ENCODE measurements at places on chromosomes 7 and 10.

- no peak overlapping the region for H3K27ac ChIP-seq
- no peak for DNase-seq
- H3K36me3 ChIP-seq: no peaks in the 10 kb centered on the region
- H3K4me1 ChIP-seq: peaks cover 25% of the 10 kb centered on the region
- no peaks in the 10 kb centered on the region for H3K27me3 ChIP-seq
- no peak overlapping the region for H3K4me3 ChIP-seq
Measured at GRCh38 chr7:148410905-148411304, 179.7 kb upstream of the C7orf33 start.

DNA sequence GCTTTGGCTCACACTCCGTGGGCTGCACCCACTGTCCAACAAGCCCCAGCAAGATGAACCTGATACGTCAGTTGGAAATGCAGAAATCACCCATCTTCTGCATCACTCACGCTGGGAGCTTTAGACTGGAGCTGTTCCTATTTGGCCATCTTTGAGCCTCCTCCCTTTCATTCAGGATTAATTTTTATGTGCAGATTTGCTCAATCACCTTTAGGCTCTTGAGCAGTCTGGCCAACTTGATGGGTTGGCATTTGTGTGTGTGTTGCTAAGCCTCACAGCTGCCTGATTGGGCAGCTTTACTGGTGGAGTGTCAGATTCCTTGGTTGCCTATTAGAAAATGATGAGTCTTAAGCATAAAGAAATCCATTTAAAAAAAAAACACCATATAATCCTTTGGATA lies 236.1 kb downstream of the KIF20B start:
- no peak overlapping the region for H3K4me3 ChIP-seq
- H3K27ac ChIP-seq: no peak overlapping the region
- no peak for DNase-seq
- H3K27me3 ChIP-seq: no peaks in the 10 kb centered on the region
- H3K4me1 ChIP-seq: no peaks in the 10 kb centered on the region

GRCh38 chr7:98236355-98237185 lies 15.5 kb downstream of the TECPR1 start:
- H3K4me3 ChIP-seq: no peak overlapping the region
- no peaks in the 10 kb centered on the region for H3K27me3 ChIP-seq
- no peak overlapping the region for H3K27ac ChIP-seq
- H3K36me3 ChIP-seq: peaks cover 16% of the 10 kb centered on the region

- H3K27ac ChIP-seq: no peak overlapping the region
- peaks cover 2% of the 10 kb centered on the region for H3K36me3 ChIP-seq
- DNase-seq: no peak
- no peak overlapping the region for H3K4me3 ChIP-seq
- peaks cover 8% of the 10 kb centered on the region for H3K4me1 ChIP-seq
Measured at GRCh38 chr7:26513948-26514347, 222.3 kb downstream of the SNX10 start.

DNA sequence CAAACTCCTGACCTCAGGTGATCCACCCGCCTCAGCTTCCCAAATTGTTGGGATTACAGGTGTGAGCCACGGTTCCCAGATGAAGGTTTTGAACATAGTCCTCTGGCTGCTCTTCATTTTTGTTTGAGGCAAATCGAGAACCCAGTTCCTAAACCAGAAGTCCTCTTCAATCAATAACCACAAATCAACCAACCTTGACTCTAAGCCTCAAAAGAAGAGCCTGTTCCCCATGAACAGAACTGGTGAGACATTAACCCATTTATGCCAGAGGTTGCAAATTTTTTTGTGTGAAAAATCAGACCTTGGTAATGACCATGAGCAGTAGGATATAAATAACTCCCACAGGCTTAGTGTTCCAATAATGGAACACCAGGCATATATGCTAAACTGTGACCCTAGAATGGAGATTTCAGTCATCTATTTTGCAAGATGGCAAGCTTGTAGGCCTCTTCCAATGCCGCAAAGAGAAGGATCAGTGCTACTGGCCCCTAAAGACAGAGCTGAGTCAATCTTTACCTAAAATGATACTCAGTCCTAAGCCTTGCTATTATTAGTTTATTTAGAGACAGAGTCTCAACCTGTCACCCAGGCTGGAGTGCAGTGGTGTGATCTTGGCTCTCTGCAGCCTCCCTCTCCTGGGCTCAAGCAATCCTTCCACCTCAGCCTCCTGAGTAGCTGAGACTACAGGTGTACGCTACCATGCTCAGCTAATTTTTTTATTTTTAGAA lies 15.9 kb downstream of the KPNA7 start:
- no peak overlapping the region for H3K27ac ChIP-seq
- H3K4me1 ChIP-seq: no peaks in the 10 kb centered on the region
- H3K36me3 ChIP-seq: no peaks in the 10 kb centered on the region
- H3K4me3 ChIP-seq: no peak overlapping the region
- no peaks in the 10 kb centered on the region for H3K27me3 ChIP-seq

- H3K27ac ChIP-seq: no peak overlapping the region
- H3K4me3 ChIP-seq: no peak overlapping the region
- no peak for DNase-seq
- H3K27me3 ChIP-seq: peaks cover 25% of the 10 kb centered on the region
Measured at GRCh38 chr7:139496528-139496927, 13.1 kb upstream of the KLRG2 start.

DNA sequence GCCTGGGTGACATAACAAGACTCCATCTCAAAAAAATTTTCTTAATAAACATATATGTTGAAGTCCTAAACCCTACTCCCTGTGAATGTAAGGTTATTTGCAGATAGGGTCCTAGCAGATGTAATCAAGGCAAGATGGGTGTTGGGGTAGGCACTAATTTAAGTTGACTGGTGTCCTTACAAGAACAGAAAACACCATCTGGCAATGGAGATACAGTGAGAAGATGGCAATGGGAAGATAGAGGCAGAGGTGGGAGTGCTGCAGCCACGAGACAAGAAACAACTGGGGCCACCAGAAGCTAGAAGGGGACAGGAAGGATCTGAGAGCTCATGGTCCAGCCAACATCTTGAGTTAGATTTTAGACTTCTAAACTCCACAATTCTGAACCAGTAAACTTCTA lies 606.4 kb downstream of the CNTNAP2 start:
- no peak overlapping the region for H3K4me3 ChIP-seq
- no peaks in the 10 kb centered on the region for H3K4me1 ChIP-seq
- no peaks in the 10 kb centered on the region for H3K36me3 ChIP-seq
- H3K27ac ChIP-seq: no peak overlapping the region
- no peak for DNase-seq
- peaks cover 15% of the 10 kb centered on the region for H3K27me3 ChIP-seq

GRCh38 chr10:9950070-9950469 lies 1067.6 kb upstream of the CELF2 start:
- no peaks in the 10 kb centered on the region for H3K36me3 ChIP-seq
- H3K27ac ChIP-seq: no peak overlapping the region
- H3K4me1 ChIP-seq: peaks cover 5% of the 10 kb centered on the region
- no peak overlapping the region for H3K4me3 ChIP-seq
- no peak for DNase-seq
- no peaks in the 10 kb centered on the region for H3K27me3 ChIP-seq

GRCh38 chr7:11589251-11589650 lies 242.7 kb downstream of the THSD7A start:
- H3K27me3 ChIP-seq: no peaks in the 10 kb centered on the region
- DNase-seq: no peak
- no peak overlapping the region for H3K4me3 ChIP-seq
- H3K27ac ChIP-seq: no peak overlapping the region

GRCh38 chr7:141071260-141071854 lies 2.5 kb upstream of the TMEM178B start:
- H3K4me3 ChIP-seq: peak overlapping the region; percentile 65
- H3K4me1 ChIP-seq: peaks cover 17% of the 10 kb centered on the region
- H3K36me3 ChIP-seq: no peaks in the 10 kb centered on the region
- DNase-seq: peak; percentile 39
- H3K27me3 ChIP-seq: peaks cover 60% of the 10 kb centered on the region

All from mesothelial cell of epicardium (in vitro differentiated cells).